ENCODE measurements at places on chromosomes 7 and 10.

DNA sequence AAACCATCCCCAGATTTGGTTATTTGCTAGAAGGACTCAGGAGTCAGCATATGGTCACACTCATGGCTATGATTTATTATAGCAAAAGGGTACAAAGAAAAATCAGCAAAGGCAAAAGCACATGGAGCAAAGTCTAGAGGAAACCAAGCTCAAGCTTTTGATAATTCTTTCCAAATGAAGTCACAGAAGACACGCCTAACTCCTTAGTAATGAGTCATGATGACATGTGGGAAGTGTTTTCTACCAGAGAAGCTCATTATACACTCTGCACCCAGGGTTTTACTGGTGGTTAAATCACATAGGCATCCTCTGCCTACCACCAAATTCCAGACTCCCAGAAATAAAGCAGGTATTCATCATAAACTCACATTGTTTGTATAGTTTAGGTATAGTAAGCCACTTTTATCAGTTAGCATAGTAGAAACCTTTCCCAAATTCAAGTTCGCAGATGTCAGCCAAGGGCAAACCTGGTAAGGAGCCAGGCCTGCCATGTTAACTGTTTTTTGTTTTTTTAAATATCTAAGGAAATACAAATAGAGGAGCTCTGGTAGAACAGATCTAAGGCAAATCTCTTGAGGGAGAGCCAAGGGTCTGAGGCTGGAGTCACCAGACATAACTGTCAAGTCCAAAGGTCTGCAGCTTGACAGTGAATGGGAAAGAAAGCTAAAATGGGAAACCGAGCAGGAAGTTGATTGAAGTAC lies 15.4 kb upstream of the HIBADH start:
- no peak for DNase-seq

DNA sequence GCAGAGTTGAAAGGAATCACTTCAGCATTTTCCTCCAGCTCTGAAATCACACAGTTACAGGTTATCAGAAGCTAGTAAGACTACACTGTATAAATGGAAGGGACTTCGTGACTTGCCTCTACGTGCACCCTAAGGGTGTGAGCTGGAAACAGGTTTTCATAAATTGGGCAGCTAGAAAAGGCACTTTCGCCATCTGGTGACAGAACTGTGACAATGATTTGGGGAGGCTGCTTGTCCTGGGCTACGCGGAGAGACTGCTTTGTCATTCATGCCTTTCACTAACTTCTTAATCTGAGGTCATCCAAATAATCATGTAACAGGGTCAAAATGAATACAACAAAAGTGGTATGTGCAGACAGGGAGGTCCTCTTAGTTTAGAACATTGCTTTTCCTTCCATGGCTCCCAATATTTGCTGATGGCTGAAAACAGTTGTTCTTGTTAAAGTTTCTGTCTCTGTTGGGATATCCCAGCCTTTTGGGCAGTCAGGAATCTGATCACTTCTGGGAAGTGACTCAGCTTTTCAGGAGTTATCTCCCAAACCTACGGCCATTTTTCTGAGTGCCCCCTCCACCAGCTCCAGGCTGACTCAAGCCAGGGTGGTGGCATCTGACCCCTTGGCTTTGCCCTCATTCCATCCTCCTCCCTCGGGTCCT lies 17.8 kb downstream of the VWC2 start:
- no peak for DNase-seq

DNA sequence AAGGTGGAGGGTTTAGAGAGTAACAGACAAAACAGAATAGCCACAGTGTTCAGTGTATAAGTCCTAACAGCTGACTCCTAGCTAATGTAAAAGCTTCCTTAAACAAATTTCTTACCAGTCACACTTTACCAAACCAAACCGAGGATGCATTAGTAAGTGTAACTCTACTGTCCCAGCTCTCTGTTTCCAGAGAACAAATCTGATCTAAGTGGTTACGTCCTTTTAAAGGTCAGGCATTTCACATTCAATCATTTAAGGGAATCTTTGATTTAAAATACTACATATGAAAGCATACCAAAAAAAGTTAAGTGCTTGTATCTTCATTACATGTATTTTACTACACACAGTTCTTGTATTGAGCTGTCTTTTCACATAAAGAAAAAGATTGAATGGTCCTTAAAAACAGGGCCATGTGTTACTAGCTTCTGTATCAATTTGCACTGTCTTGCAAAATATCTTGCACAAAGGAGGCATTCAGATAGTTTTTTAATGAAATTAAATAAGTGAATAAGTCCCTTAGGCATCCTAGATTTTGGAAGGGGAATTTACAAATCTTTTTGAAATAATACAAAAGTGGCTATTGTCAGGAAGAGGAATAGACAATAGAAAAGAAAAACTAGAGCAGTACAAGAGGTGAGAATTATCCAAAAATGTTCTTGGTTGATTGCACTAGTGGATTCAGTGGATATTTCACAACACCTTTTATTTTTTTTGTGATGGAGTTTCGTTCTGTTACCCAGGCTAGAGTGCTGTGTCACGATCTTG lies 58.4 kb upstream of the SPOCK2 start:
- DNase-seq = no peak

- DNase-seq = no peak
These were observed 332.8 kb upstream of the PLXDC2 start for GRCh38 chr10:19483421-19483820.

DNA sequence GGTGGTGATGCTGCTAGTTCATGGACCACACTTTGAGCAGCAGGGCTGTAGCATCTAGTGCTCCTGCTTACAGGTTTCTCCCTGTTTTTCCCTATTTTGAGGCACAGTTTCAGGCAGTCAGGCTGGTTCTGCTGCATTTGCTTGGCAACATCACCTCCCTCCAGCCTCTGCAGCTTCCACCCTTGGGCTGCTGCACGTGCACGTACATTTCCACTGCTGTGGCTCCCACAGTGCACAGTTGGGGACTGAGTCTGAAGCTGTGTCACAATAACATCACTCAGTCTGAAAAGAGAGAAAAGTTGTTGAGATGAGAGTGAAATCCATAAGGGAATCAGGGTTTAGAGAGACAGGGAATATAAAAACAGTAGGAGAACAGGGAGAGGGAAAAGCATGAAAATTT lies 230.7 kb upstream of the FZD1 start:
- no peak for DNase-seq

All from CD8-positive, alpha-beta T cell (primary cell).